Dorsolateral prefrontal cortex (tissue), 122 donors: ENCODE measurements at places on chromosomes 5 and 9.

DNA sequence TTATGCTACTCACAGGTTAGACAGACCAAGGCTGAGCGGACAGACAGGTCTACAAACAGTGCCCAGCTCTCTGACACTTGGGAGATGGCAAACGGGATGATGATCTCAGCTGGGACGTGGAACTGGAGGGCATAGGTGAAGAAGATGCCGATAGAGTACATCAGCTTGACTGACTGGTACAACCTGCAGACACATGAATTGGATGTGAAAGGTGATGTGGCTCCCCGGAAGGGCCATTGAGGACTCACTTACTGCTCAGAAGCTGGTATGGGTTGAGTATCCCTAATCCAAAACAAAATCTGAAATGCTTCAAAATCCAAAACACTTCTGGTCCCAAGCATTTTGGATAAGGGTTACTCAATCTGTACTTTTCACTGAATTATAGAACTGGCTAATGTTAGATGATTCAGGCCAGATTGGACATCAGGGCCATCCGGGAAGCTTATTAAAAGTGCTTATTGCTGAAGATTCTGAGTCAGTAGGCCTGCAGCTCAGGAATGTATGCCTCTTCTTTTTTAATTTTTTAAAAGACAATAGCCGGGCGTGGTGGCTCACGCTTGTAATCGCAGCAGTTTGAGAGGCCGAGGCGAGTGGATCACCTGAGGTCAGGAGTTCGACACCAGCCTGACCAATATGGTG, 22.4 kb downstream of the SLC36A3 start:
- DNase-seq: no peak

DNA sequence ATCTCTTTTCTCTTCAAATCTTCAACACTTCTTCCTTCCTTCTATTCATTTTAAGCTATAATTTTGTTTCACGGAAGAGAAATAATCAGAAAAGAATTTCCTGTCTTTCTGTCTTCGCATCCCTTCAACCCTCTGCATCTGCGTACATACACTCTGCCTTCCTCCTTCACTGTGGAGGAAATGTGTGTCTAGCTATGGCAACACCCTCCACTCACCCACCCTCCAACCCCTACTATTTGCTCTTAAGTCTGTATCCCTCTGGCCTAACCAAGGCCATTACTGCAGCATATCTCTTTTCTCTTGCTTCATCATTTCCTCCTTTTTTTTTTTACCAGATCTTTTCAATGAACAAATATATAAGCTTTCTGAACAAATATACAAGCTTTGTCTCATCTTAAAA, 105.7 kb upstream of the NUDT12 start:
- DNase-seq: no peak

GRCh38 chr5:142925795-142926194, 155.6 kb downstream of the ARHGAP26 start:
- DNase-seq: no peak

DNA sequence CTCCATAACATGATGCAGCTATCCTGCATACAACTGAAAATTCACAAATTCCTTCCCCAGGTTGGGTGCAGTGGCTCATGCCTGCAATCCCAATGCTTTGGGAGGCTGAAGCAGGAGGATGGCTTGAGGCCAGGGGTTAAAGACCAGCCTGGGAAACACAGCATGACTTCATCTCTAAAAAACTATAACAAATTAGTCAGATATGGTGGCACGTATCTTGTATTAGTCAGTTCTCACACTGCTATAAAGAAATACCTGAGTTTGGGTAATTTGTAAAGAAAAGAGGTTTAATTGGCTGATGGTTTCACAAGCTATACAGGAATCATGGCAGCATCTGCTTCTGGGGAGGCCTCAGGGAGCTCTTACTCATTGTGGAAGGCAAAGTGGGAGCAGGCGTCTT, 56.4 kb upstream of the DAPK1 start:
- no peak for DNase-seq

GRCh38 chr5:2894316-2894715, 142.8 kb upstream of the IRX2 start:
- DNase-seq: no peak
